ENCODE measurements at places on chromosomes 5 and 9.

DNA sequence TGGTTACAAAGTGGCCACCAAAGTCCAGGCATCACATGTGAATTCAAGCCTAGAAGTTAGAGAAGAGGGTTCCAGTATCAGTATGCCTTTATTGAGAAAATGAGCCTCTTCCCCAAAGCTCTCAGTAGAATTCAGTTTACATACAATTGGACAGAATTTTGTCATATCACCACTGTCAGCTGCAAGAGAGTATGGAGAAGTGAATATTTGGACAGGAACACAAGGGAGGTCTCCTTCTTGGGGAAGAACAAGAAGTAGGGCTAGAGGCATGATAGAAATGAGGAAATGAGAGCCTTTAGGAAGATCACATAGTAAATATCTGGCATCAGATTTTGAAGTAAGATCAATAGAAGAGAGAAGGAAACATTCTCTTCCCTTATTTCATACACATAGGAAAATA, 27.8 kb upstream of the VLDLR start:
- no peak for DNase-seq

GRCh38 chr5:139647506-139648204, 494 bp upstream of the CXXC5 start:
- DNase-seq: no peak

GRCh38 chr9:89794918-89795317, 190.1 kb downstream of the GADD45G start:
- no peak for DNase-seq

- peak; percentile 42 for DNase-seq
These were observed 84.8 kb upstream of the PAM start for GRCh38 chr5:102670224-102670836.

GRCh38 chr5:111859031-111859430, 102.0 kb upstream of the NREP start:
- no peak for DNase-seq

DNA sequence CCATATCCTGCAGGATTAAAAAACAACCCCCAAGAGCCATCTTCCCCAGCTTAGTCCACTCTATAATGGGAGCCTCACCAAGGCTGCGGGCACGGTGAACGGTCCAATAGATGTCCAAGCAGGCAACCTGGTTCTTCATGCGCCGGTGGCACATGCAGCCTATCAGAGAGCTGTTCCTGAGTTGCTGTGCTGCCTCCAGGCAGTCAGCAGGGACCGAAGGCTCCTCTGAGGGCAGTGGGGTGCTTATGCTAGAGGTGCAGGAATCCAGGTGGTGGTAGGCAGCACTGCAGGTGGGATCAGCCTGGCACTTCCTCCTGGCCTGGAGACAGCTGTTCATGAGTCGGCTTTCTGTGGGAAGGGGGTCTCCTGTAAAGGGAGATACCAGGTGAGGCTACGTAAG, 10.2 kb downstream of the GFRA3 start:
- DNase-seq: no peak

GRCh38 chr9:101486693-101487442, 46.8 kb upstream of the RNF20 start:
- DNase-seq: peak; percentile 85

DNA sequence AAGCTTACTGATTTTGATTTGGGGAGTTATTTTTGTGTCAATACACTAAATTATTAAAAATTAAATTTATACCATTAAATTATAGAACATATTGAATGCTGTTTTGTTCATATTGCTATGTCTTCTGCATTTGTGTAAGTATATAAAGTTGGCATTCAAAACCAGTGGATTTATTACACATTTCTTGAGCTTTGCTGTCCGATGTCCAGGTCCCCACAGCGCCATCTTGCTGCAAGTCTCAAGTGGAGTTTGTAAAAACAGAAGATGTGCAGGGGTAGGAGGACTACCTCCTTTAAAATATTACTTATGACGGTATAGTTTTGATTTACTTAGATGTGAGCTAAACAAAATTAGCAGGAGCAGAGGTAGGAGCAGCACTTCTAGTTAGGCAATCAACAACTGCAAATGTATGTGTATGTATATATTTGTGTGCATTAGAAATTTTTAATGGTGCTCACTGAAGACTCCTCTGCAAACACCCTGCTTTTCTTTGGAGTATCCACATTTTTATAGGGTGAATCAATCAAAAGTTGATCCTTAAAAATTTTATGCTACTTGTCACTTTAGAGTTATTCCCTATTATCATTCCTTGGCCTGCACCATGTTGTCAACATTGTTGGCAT, 37.4 kb downstream of the CPEB4 start:
- peak; percentile 39 for DNase-seq

DNA sequence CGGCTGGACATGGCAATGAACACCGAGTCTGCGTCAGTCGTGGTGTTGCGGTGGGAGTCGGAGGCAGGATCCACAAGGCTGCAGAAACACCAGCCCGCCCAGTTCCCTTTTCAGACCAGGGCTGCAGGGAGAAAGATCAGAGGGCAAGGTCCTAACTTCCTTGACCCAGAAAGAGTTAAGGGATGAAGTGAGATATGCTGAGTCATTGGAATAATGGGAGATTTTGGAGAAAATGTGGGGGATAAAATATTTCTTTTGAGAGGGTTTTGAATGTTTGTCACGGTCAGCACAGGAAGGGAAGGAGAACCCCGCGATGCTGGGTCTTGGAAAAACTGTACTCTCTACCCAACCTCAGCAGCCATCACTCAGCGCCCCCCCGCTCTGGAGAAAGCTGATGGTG, 416.0 kb downstream of the ICE1 start:
- DNase-seq: no peak

GRCh38 chr5:38645508-38645907, 89.1 kb upstream of the LIFR start:
- no peak for DNase-seq

DNA sequence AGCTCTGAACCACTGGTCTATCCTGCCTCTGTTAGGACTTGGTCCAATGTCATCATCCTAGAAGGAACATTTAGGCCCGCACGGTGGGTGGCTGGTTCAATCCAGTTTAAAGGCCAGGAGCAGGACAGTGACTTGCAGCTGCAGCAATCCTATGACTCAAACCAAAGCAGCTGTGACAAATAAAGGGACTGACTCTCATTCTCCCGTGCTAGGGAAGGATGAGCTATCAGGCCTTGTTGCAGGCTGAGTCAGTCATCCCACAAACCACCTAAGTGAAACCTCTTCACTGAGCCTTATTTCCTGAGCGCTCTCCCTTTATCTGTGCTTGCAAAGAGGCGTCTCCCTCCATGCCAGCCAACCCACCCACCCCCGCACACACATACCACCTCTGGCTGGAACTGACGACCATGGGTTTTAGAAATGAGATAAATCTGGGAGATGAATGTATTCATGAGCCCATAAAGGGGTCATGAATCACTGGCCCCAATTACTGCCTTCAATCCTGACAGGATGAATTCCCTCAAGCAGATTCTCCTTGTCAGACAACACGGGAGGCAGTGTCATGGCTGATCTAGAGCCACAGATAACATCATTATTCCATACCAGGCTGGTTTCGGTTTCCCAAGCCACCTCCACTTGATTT, 93.4 kb downstream of the KCNIP1 start:
- no peak for DNase-seq

- no peak for DNase-seq
These were observed 109.6 kb downstream of the DPYSL3 start for GRCh38 chr5:147400126-147400809.

GRCh38 chr9:94907264-94907936, 180.9 kb downstream of the AOPEP start:
- DNase-seq: no peak

DNA sequence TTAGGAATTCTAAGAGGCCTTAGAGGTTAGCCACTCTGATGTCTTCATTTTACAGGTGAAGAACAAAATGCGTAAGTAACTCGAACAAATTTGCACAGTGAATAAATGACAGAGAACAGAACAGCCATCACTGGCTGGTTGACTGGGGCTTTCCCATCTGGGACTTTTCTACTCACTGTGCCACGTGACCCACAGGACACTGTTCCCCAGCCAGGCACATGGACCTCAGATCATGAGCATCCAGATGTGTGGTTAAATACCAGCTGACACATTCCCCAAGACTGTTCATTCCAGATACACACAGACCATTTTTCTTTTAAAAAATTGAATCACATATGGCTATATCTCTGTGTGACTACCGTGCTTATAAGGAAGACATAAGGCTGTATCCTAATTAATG, 25.8 kb upstream of the MED10 start:
- DNase-seq: no peak

DNA sequence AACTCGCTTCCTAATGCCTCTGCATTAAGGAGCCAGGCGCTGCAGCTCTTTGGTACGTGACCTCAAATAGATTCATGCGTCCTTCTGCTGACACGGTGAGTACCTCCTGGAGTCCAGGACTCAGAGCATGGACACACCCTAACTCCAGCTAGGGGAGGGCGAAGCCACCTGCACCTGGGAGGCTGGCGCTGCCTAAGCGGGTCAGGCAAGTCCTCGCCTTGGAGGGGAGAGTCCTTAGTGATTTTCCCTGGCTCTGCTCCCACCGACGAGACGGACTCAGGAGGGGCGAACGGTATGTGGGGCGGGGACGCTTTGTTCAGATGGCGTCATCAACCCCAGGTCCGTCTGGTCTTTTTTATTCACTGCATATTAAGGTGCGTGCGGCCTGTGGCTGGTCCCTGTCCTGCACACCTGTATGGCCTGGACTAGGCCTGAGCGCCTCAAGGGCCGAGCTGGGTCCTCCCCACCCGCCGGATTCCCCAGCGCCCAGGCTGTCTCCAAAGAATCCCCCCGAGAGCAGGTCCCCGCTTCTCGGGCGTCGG, 50.3 kb downstream of the NSUN2 start:
- DNase-seq: no peak

DNA sequence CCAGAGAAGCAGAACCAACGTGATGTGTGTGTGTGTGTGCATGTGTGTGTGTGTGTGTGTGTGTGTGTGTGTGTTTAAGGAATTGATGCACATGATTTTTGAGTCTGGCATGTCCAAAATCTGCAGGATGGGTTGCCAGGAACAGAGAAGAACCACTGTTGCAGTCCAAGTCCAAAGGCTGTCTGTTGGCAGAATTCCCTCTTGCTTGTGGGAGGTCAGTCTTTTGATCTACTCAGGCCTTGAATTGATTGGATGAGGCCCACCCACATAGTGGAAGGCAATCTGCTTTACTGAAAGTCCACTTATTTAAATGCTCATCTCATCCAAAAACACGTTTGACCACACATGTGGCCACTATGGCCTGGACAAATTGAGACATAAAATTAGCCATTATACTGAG, 11.4 kb upstream of the TSC1 start:
- no peak for DNase-seq

GRCh38 chr5:125046838-125047237, 300.4 kb upstream of the ZNF608 start:
- no peak for DNase-seq

DNA sequence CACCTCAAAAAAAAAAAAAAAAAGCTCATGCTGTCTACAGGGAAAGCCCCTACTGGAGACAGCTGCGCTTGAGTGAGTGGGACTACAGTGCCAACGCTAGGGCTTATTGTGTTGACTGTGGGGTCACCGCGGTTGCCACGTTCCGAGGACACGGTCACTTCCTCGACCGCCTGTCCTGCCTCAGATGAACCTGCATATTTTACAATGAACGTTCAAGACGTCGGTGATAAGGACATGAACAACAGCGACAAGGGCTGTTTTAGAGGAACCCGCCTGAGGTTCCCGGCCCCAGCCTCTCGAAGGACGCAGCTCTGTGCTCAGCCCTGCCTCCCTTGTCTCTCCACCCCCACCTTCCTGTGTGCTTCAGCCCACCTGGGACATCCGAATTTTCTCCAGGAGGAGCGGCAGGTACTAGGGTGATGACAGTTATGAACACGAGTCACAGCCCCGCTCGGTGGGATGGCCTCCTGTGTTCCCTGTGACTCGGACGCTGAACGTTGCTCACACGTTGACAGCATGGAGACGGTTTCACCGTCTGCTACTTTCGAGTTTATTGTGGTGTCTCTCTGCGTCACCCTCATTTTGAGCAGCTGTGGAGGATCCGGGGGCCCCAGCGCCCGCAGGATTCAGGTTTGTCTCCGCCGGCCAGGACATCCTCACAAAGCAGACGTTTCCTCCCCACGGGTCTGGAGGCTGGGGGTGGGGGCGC, 11.3 kb upstream of the DIPK1B start:
- DNase-seq: no peak

- DNase-seq: no peak
These were observed 274.2 kb upstream of the CCNH start for GRCh38 chr5:87686975-87687374.

DNA sequence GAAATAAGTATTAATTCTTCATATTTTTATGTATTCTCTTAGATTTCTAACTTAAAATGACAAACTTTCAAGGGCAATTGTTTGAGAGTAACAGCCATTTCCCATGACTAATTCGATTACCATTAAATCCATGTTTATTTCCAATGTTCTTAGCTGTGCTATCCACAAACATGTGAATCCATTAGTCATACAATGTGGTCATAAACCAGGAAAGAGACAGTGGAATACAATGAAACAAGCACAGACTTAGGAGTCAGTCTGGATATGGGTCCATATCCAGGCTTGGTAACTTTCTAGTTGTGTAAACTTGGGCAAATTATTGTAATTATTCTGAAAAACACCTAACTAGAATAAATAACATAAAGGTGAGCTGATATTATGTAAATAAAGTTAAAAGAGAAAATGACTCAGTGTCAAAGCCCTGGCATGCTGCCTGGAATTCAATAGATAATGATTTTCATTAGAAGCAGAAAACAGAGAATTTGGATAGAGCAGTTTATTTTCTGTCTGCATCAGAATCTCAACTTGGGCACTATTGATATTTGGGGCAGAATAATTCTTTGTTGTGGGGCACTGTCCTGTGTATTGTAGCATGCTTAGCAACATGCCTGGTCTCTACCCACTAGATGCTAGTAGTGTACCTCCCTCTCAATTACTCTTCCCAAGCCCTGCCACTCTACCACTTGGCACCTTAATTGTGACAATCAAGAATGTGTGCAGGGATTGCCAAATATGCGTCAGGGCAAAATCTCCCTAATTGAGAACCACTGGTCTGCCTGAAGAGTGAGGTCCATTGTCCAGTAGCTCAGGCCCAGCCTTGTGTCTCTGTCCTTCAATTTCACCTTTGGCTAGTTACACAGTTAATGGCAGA, 44.7 kb upstream of the SLC27A6 start:
- DNase-seq: no peak

DNA sequence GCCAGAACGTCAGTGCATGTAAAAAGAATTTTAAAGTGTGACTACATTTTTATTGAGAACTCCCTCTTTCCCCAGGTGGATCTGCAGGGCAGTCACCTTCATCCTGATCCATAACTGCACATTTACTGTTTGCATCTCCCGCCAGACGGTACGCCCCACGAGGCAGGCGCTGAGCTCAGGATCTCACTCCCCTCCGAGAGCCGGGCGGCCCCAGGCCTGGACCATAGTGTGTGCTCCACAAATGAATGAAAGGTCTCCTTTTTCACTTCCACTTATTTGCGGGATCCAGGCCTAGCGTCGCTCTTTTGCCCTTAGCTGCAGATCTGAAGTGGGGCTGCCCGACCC, 378 bp downstream of the DROSHA start:
- peak; percentile 42 for DNase-seq

DNA sequence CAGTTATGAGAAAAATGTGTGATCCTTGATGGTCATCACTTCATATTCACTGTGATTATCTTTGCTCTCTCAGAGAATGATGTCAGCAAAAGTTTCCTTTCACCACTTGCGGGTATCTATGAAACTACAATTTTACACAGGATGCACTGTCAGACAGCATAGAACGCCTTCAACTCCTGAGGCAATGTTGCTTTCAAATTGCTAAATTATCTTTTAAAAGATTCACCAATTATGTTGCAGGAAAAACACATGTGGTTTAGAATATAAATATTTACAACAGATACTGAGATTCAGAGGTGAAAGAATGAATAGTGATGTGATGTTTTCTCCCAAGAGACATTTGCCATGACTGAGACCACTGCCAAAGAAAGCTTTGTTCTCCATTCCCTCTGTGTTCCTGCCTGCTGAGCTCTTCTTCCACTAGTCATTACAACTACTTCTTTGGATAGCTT, 879.8 kb upstream of the DMAC1 start:
- DNase-seq: no peak
